DMS79 (cell line): ENCODE measurements at places on chromosomes 1 and 21.

DNA sequence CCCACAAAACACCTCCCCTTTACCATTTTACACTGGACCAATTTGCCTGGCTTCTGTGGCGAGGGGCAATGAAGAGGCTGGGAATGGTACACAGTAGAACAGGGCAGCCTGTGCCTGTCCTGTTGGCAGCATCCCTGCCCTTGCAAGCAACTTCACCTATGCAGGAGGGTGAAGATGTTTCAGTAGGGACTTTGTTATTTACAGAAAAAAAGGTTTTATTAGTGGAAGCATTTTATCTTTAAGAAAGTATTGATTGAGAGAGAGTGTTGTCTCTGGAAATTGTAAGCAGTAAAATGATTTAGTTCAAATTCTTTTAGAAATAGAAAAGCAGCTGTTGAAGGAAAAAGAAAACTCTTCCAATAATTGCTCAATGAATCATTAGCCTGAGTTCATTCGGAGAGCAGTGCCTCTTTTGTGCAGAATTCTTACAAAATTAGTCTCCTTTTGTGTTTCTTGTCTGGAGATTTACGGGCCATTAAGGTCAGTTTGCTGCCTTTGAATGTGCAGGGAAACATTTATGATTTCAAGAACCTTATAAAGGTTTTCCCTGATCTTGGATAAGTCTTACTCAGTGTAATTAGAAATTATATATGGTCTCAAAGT lies 49.1 kb downstream of the HHAT start:
- DNase-seq: no peak

DNA sequence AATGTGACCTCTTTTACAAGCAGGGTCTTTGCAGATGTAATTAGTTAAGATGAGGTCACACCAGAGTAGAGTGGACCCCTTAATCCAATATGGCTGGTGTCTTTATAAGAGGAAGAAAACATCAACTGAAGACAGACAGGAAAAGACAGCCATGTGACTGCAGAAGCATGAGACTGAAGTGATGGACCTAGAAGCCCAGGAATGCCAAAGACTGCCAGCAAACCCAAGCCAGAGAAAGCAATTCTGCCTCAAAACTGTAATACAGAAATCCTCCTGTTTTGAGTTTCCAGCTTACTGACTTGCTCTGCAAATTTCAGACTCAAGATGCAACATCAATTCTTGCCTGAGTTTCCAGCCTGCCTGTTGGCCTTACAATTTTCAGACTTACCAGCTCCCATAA lies 17.3 kb downstream of the ENAH start:
- DNase-seq: no peak

DNA sequence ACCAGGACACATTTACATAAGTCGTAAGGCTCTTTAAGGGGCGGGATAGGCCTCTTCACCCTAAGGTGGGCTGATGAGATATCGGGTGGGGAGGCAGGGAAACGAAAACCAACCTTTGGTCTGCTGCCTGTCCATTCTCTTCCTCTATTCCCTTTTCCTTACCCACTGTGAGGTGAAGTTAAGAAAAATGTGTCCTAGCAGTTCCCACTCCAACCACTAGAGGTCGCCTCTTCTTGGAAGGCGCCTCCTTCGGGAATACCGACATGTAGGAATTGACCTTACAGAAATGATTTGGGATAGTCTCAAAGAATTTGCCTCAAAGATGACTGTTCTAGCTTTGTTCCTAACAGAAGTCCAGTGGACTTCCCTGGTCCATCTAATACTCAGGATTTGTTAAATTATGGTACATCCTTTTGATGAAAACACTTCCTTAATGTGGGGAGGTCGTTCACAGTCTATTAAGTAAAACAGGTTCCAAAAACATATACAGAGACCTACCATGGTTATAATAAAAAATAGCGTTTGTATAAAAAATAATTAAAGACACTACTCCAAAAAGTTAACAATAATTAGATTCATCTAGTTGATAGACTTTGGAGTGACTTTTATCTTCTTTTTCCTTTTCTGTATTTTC lies 14.1 kb downstream of the AZIN2 start:
- no peak for DNase-seq

DNA sequence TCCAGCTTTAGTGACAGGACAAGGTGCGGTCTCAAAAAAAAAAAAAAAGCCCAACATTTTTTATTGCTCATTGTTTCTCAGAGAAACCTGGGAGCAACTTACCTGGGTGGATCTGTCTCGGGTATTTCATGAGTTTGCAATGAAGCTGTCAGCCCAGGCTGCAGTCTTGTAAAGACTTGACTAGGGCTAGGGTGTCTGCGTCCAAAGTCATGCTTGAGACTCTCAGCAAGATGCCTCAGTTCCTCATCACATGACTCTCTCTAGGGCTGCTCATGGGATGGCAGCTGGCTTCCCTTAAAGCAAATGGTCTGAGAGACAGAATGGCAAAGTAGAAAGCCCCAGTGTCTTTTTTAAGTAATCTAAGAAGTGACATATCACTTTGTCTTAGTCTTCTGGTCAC lies 8.1 kb downstream of the GABPA start:
- no peak for DNase-seq

GRCh38 chr1:156970017-156970416 lies 49.6 kb downstream of the LRRC71 start:
- no peak for DNase-seq

DNA sequence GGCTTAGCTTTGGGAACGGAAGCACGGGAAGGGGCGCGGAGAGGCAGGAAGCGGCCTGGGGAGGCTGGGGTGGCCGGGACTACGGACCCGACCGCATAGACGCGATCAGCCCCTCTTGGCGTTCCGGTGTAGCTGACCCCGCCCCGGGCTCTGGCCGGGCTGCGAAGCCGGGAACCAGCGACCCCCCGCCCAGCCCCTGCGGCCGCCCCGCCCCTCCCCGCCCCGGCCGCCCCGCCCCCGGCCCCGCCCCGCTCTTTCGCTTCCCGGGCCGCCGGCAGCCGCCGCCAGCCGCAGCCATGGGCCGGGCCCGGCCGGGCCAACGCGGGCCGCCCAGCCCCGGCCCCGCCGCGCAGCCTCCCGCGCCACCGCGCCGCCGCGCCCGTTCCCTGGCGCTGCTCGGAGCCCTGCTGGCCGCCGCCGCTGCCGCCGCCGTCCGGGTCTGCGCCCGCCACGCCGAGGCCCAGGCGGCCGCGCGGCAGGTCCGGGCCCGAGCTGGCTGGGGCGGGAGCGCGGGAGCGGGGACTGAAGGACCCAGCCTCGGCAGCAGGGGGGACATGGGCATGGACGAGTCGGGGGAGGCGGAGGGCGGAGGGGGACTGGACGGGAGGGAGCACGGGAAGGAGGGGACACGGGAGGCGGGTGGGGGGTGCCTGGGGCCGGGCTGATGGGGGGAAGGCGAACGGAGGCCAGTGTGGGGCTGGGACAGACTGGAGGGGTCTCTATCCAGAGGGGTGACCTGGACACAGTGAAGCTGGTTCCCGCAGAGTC lies at the start of gene SELENON:
Gene SELENON, plus strand, starts transcription at position 259 of the 768 bp plus-strand sequence. Its CDS starts 38 bp downstream, at position 297.
- DNase-seq: peak; percentile 43
